Lower lobe of right lung (tissue), 2 donors: ENCODE measurements at places on chromosomes 11 and 22. TPM values are rescaled to one million over a fixed set of nuclear protein-coding genes. Genes with fewer than 3 reads are reported as not detected.
A peak's percentile ranks its signal among the peaks of the same experiment; 100 is the strongest.

Gene MS4A14
- total RNA-seq, result 19.4 TPM

Gene PNPLA3
- 6.9 TPM for total RNA-seq

Gene SMIM35
- total RNA-seq, result not detected

Gene P2RY6
- total RNA-seq, result 3.6 TPM

Gene MOGAT2
- total RNA-seq, result not detected

Gene EMID1
- total RNA-seq, result 8.2 TPM

Gene CARD16
- 97.3 TPM for total RNA-seq

Gene SLCO2B1
- total RNA-seq, result 332 TPM

Gene SMC1B
- not detected for total RNA-seq

Gene PDGFB
- 30.5 TPM for total RNA-seq

- H3K27me3 ChIP-seq, result no peaks in the 10 kb centered on the region
- no peaks in the 10 kb centered on the region for H3K4me1 ChIP-seq
- H3K4me3 ChIP-seq, result no peak overlapping the region
- no peak overlapping the region for H3K27ac ChIP-seq
Observed at GRCh38 chr11:60111793-60112192, 23.3 kb downstream of the MS4A2 start.

- H3K4me1 ChIP-seq, result peaks cover 20% of the 10 kb centered on the region
- H3K27me3 ChIP-seq, result no peaks in the 10 kb centered on the region
- H3K4me3 ChIP-seq, result no peak overlapping the region
Observed at GRCh38 chr22:17091851-17092250, 7.1 kb downstream of the IL17RA start.

GRCh38 chr11:126543691-126544090 is 188.2 kb downstream of the ST3GAL4 start:
- H3K27ac ChIP-seq, result no peak overlapping the region
- no peaks in the 10 kb centered on the region for H3K36me3 ChIP-seq
- H3K4me1 ChIP-seq, result peaks cover 13% of the 10 kb centered on the region
- DNase-seq, result no peak
- no peak overlapping the region for H3K4me3 ChIP-seq
- no peaks in the 10 kb centered on the region for H3K27me3 ChIP-seq

DNA sequence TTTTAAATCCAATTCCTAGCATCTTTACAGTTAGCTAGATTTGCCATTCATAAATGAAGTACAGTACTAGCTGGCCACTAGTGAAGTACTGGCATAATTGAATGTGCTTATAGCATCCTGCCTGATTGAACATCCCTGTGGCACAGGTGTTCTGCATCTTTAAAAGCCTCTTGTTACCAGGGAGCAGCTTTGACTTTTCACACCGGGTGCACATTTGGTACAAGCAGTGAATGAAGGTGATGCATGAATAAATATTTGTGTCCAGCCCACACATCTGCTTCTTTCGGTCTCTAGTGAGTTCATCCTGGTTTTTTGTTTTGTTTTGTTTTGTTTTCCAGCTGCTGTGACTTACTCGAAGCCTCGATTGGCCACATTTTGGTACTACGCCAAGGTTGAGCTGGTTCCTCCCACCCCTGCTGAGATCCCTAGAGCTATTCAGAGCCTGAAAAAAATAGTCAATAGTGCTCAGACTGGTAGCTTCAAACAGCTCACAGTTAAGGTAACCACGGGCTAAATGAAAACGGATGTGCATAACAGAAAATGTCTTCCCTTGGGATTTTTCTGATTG is 5.3 kb downstream of the ATP5MG start:
- H3K27ac ChIP-seq, result no peak overlapping the region
- DNase-seq, result no peak

GRCh38 chr11:121059605-121060004 is 35.7 kb downstream of the TBCEL start:
- no peak for DNase-seq
- H3K36me3 ChIP-seq, result peaks cover 85% of the 10 kb centered on the region
- H3K27me3 ChIP-seq, result no peaks in the 10 kb centered on the region
- no peak overlapping the region for H3K4me3 ChIP-seq

DNA sequence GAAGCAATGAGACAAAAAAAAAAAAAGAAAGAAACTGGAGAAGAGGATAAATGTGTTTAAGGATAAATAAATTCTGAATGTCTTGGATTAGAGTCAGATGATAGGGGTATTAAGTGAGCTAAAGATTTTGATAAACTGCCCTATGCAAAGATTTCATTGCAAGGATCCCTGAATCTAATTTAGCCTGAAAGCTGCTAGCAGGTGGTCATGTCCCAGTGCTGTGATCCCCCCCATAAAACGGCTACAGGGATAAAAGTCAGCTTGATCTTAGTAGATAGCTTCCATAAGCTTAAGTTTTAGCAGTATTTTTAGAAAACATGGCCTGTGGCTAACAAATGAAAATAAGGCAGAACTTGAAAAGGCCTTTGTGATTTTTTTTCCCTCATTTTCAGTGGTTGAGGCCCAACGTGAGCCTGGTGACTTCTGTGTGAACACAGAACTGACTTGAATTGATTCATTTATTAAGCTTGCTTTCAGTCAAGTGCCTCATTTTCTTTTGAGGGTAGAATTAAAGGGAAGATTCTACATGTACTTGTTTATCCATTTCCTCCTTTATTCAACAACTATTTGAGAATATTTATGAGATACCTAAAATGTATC is 44.5 kb downstream of the CD44 start:
- H3K4me1 ChIP-seq, result peaks cover 36% of the 10 kb centered on the region
- peaks cover 89% of the 10 kb centered on the region for H3K36me3 ChIP-seq
- H3K4me3 ChIP-seq, result no peak overlapping the region
- DNase-seq, result no peak
- H3K27ac ChIP-seq, result no peak overlapping the region
- no peaks in the 10 kb centered on the region for H3K27me3 ChIP-seq

DNA sequence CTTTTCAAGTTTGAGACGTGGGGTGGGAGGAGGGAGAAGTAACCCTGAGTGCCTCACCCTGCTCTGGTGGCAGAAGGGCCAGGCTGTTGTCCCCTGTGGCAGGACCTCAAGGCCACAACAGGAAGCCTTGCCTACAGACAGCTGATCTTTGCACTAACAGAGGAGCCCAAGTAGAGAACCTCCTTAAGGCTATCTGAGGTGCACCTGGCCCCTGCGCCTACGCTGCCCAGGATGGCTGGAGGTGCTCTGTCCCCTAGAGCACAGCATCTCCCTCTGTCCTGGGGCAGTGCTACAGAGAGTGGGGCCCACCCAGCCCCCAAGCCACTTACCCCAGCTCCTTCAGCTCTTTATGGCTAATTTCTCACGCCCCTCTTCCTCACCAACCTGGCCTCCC is 27.0 kb downstream of the MYO7A start:
- no peak for DNase-seq
- H3K36me3 ChIP-seq, result no peaks in the 10 kb centered on the region
- no peaks in the 10 kb centered on the region for H3K27me3 ChIP-seq

GRCh38 chr11:1291295-1292017 is 18.0 kb downstream of the TOLLIP start:
- H3K27me3 ChIP-seq, result no peaks in the 10 kb centered on the region
- H3K4me3 ChIP-seq, result no peak overlapping the region
- peak; percentile 30 for DNase-seq
- no peak overlapping the region for H3K27ac ChIP-seq
- no peaks in the 10 kb centered on the region for H3K4me1 ChIP-seq

GRCh38 chr22:38860283-38861169 is 11.5 kb downstream of the CBX6 start:
- DNase-seq, result no peak
- no peak overlapping the region for H3K27ac ChIP-seq
- peaks cover 6% of the 10 kb centered on the region for H3K36me3 ChIP-seq
- peaks cover 34% of the 10 kb centered on the region for H3K4me1 ChIP-seq
- H3K27me3 ChIP-seq, result peaks cover 4% of the 10 kb centered on the region
- H3K4me3 ChIP-seq, result no peak overlapping the region

DNA sequence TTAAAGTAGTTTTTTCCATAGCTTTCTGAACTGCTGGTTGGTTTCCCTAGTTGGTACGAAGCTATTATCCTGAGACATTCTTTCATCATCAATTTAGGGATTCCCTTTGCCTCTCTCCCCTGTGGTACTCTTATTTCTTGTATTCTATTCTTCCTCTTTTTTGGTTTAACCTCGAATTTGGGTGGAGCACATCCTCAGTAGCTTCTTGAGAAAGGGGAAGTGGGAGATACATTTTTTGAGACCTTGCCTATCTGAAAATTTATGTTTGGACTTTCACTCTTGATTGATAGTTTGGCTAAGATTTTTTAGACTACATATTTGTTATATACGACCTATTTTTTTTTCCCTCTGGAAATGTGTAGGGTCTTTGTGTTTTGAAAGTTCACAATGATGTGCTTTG is 121.7 kb upstream of the ZBED5 start:
- no peak for DNase-seq
- no peaks in the 10 kb centered on the region for H3K4me1 ChIP-seq
- no peak overlapping the region for H3K4me3 ChIP-seq
- no peak overlapping the region for H3K27ac ChIP-seq

GRCh38 chr11:126713806-126714205 is 286.8 kb downstream of the KIRREL3 start:
- no peak overlapping the region for H3K4me3 ChIP-seq
- peaks cover 6% of the 10 kb centered on the region for H3K27me3 ChIP-seq
- H3K27ac ChIP-seq, result no peak overlapping the region
- no peaks in the 10 kb centered on the region for H3K4me1 ChIP-seq
- no peaks in the 10 kb centered on the region for H3K36me3 ChIP-seq

DNA sequence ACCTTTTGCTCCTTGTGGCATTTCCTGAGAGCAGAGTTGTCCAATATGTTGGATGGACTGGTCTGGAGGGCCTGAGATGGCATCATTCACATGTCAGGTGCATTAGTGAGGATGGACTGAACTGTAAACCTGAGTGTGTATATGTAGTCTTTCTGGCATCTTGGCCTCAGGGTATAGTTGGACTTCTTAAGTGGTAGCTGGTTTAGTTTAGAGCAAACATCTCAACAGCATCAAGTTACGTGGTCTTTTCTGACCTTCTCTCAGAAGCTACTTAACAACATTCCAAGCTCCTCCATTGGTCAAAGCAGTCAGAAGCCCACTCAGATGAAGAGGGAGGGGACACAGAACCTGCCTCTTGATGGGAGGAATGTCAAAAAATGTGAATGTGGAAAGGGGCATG is 829.9 kb downstream of the METTL15 start:
- no peak for DNase-seq
- no peaks in the 10 kb centered on the region for H3K27me3 ChIP-seq
- H3K27ac ChIP-seq, result no peak overlapping the region
- no peaks in the 10 kb centered on the region for H3K4me1 ChIP-seq
- H3K36me3 ChIP-seq, result no peaks in the 10 kb centered on the region
- no peak overlapping the region for H3K4me3 ChIP-seq

DNA sequence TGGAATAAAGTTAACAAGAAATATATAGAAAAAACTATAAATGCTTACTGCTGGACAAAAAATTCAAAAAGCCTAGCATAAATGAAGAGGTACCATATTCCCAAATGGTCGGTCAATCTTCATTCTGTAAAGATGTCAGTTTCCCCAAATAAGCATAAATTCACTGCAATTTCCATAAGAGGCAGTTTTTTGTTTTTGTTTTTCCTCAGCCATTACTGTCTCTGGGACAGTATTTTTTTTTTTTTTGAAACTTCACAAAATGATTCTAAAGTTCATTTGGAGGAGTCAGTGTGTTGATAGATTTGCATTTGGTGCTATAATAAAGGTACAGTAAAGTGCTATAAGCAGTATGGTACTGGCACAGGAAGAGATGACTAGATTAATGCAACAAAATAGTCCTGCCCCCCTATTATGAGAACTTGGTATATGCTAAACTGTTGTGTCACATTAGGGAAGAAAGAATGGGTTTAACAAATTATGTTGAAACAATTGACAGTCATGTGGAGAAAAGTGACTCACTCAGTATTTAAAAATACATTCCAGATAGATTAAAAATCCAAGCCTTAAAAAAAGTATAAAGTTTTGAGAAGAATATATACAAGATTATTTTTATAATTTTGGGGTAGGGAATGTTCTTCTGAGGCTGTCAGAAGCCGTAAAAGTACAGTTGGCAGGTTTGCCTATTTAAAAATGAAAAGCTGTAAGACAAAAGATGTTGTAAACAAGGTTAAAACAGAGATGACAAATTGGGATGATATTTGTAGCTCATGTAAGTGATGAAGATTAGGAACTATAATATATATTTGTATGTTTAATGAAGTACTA is 2.6 kb upstream of the FTH1 start:
- DNase-seq, result no peak
- H3K4me1 ChIP-seq, result peaks cover 78% of the 10 kb centered on the region
- H3K27ac ChIP-seq, result peak overlapping the region; percentile 97

DNA sequence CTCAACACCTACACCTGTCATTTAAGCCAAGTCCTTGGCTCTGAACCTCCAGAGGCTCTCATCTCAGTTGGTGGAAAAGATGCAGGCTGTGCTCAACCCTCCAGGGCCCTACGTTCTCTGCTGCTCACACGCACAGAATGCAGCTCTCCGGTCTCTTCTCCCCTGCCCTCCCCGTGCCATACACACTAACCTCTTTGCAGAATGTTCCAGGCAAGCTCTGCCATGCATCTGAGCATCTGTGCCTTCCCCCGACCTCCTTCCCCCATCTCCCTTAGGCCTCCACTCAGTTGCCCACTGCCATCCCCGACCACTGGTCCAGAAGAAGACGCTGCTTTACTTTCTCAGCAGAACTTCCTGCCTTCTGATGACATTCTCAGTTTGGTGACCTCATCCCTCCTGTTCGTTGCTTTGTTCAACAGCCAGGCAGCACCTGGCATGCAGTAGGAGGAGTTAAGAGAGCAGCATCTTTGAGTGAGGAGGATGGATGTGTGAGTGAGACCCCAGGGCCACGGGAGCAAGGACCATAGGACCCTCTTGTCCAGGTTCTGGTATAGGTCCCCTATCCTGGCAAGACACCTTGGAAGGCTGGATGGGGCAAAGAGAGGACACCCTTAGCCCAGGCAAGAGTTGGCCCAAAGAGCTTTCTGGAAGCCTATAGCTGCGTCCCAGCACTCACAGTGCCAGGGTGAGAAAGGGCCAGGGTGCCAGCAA is 598.0 kb downstream of the BRD1 start:
- no peak overlapping the region for H3K4me3 ChIP-seq
- no peaks in the 10 kb centered on the region for H3K27me3 ChIP-seq
- H3K36me3 ChIP-seq, result no peaks in the 10 kb centered on the region
- no peak for DNase-seq
- no peaks in the 10 kb centered on the region for H3K4me1 ChIP-seq
